ENCODE measurements at places on chromosomes 3 and 15.

GRCh38 chr15:48147358-48147757, 26.6 kb downstream of the SLC24A5 start:
- no peak for DNase-seq

DNA sequence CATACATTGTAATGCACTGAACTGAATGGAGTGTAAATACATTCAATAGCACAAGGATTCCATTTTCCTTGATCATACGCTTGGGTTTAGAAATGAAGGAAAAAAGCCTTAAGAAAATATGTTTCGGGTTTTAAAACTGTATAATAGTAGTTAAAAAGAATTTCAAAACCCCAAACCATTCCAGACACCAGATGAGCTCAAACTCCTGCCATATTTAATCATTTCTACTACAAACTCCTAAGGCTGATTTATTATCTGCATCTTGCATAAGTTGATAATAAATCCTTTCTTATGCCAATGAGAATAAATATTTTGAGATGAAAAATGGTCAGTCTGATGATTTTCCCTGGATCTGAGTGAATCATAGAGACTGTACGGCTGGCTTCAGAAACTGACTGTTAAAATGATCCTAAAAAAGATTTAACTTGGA, 51.0 kb downstream of the NR1D2 start:
- DNase-seq, result no peak

GRCh38 chr3:123741041-123741511, 143.1 kb downstream of the MYLK start:
- no peak for DNase-seq

- no peak for DNase-seq
These were observed 244.5 kb downstream of the FOXP1 start for GRCh38 chr3:71339049-71339448.

GRCh38 chr3:47664519-47664918, 85.9 kb upstream of the CSPG5 start:
- no peak for DNase-seq

GRCh38 chr3:129686941-129687340, 80.5 kb upstream of the PLXND1 start:
- DNase-seq, result no peak

GRCh38 chr15:93771196-93772030, 459.9 kb upstream of the MCTP2 start:
- DNase-seq, result no peak

- DNase-seq, result no peak
These were observed 141.8 kb downstream of the EEFSEC start for GRCh38 chr3:128294999-128295468.
